Cortex of kidney (tissue), 1 donor: ENCODE measurements at places on chromosomes 12 and 14.

DNA sequence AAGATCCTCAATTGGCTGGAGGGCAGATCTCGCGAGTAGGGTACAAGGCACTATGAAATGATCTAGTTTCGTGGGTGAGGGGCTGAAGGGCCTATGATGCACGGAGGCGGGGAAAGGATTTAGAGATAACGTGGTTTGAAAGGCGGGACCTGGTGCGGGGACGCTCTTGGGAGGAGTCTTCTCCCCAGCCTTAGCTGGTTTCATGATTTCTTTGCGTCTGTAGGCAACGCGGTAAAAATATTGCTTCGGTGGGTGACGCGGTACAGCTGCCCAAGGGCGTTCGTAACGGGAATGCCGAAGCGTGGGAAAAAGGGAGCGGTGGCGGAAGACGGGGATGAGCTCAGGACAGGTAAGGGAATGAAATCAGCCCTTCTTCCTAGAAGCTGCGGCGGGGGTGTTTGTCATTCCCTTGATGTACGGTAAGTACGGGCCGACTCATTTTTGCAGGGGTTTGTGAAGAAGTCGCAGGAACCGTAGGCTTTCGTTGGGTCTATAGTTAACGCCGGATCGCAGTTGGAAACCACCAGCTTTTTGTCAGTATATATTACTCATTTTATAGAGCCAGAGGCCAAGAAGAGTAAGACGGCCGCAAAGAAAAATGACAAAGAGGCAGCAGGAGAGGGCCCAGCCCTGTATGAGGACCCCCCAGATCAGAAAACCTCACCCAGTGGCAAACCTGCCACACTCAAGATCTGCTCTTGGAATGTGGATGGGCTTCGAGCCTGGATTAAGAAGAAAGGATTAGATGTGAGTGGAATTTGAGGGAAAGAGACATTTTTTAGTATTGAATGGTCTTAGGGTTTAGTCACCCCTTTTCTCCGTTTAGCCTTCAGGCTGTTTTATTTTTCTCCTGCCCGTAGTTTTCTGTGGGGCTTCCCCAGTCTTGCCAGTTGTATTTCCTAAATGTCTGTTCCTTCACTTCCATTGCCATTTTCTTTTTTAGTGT lies 602 bp downstream of the APEX1 start:
- no peak for DNase-seq

- DNase-seq: no peak
Observed at GRCh38 chr12:26246483-26247164, 51.3 kb downstream of the SSPN start.

- no peak for DNase-seq
Observed at GRCh38 chr14:23171222-23171975, 12.1 kb downstream of the SLC7A8 start.

DNA sequence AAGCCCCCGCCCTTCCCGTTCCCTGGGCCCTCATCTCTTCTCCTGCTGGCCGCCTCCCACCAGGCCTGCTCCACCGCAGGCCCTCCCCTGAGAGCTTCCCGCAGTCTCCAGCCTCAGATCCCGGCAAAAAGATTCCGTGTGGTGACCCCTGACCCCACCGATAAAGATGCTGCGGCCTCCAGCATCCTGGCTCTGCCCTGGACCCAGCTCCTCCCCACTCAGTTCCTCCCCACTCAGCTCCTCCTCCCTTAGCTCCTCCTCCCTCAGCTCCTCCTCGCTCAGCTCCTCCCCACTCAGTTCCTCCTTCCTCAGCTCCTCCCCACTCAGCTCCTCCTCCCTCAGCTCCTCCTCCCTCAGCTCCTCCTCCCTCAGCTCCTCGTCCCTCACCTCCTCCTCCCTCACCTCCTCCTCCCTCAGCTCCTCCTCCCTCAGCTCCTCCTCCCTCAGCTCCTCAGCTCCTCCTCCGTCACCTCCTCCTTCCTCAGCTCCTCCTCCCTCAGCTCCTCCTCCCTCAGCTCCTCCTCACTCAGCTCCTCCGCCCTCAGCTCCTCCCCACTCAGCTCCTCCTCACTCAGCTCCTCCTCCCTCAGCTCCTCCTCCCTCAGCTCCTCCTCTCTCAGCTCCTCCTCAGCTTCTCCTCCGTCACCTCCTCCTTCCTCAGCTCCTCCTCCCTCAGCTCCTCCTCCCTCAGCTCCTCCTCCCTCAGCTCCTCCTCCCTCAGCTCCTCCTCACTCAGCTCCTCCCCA lies 17.0 kb downstream of the NOC4L start:
- no peak for DNase-seq

DNA sequence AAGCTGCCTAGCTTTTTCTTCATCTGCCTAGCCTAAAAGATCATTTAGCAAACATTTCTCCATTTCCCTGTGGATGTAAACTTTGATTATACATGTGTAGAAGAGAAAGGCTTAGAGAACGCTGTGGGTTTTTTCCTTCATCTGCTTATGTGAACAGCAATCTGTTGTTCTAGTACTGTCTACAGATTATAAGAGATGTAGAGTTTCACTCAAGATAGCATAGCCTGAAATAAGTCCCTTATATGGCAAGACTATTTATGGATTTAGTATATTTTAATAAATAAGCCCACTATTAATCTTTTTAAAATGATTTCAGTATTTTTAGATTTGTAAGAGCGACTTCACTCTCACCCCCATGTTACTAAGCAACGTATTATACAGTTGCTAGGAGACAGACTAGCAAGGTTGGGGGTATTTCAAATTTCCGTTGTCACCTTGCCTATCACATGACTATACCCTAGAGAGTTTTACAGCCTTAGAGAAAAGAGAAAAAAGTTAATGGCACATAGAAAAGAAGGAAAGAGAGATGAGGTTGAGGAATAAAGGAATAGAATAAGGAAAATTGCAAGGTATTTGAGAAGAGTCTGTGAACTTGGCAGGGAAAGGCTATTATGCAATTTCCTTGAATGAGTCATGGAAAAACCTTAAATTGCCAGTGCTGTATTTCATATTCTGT lies 12.2 kb upstream of the TUBA1A start:
- no peak for DNase-seq

GRCh38 chr14:89331398-89331797 lies 85.6 kb downstream of the FOXN3 start:
- DNase-seq: no peak

DNA sequence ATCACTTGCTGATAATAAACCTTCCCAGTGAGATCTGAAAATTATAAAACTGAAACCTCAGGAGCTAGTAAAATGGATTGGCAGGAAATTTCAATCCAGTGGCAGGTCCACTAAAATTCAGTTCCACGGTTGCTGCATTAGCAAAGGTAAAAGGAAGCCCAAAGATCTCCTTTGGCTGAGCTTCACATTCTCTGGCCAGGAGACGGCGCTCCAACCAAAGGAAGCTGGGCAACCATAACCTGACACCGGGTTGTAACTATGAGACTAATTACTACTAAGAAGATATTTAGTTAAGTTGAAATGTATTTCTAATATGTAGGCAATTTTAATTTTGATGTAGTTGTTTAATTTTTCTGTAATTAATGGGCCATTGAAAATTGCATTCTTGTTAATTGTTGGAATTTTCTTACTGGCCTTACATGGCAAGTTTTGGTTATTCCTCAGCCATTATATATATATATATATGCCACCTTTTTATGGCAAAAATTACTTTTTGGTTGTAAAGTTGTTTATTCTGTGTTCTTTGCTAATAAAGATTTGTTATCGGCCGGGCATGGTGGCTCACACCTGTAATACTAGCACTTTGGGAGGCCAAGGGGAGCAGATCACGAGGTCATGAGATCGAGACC lies 17.0 kb downstream of the OR8S1 start:
- no peak for DNase-seq

- DNase-seq: no peak
Observed at GRCh38 chr14:105841022-105842009, 314.9 kb downstream of the TMEM121 start.

GRCh38 chr12:108761226-108761625 lies 29.9 kb upstream of the CORO1C start:
- DNase-seq: no peak

DNA sequence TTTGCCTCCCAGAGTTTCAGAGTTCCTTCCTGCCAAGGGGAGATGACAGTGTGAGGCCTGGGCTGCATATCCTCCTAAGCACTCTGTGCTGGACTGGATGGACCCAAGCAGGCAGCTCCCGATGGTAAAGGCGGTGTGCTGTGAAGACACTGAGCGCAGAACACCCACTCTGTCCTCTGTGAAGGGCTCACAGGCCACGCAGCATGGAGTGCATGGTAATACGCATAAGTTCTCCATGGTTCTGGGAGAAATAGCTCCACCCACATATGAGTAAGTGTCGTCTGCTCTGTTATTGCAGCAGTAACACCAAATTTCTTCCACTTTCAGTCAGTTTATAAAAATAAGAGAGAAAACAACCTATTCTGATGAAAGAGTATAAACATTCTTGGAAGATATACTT lies 55.8 kb downstream of the TMEM30B start:
- DNase-seq: no peak

GRCh38 chr12:42281278-42281677 lies 43.2 kb upstream of the YAF2 start:
- no peak for DNase-seq

DNA sequence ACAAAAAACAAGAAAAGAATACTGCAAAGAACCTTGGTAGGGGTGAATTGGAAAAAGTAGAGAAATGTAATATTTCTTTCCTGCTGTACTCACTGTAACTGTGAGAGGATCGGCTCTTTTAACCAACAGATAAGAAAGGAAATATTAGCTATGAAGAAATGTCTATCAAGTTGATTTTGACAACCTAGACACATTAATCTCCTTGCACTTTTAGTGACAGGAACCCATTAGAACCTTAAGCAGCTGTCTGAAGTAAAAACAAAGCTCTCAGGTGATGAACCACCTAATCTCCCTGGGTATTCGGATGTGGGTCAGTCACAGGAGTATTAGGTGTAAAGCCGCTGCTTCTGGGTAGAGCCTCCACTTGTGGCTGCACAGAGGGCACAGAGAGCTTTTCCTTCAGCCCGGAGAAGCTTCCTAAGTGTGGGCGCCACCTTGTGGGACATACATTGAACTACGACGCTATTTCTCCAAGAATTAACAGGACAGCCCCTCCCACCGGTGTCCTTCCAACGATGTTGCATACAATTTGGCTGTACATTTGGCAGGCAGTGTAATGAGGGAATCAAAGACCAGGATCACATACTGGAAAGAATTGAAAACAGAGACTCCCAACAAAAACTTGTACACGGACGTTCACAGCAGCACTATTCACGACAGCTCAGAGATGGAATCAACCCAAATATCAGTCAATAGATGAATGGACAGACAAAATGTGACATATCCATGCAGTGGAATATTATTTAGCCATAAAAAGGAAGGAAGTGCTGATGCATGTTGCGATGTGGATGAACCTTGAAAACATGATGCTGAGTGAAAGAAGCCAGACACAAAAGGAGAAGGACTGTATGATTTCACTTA lies 28.9 kb upstream of the MAPKAPK5 start:
- no peak for DNase-seq

- no peak for DNase-seq
Observed at GRCh38 chr14:77059276-77059915, 30.9 kb upstream of the IRF2BPL start.

GRCh38 chr12:12028668-12029402 lies 41.9 kb upstream of the BCL2L14 start:
- no peak for DNase-seq

- no peak for DNase-seq
Observed at GRCh38 chr12:48970702-48971334, 717 bp downstream of the WNT10B start.

DNA sequence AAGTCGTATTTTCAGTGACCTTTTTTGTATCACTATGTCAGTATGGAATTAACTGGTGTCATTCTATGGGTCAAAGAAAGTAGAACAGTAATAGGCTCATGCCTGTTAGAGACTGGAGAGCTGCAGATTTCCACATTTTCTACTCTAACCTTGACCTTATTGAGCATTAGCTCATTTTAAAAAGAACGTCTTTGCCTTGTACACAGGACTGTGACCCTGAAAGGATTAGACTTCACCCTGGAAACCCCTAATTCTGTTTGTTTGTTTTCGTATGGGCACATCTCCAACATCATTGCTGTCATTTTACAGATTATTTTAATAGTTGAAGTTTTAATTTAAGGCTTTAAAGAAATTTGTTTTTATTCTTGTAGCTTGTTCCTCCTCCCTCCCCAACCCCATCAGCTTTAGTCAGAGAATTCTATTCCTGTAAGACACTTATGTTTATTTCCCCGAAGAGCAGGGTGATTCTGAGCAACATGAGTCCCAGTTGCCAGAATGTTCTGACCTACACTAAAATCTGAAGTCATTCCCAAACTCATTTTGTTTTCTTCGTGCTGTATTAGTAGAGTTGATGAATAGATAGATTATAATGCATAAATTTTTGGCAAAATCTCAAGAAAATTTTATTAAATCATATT lies 451.3 kb downstream of the FOXG1 start:
- DNase-seq: no peak
